Vagina (tissue), 2 donors: ENCODE measurements at places on chromosomes 16 and 17. TPM values are rescaled to one million over a fixed set of nuclear protein-coding genes. Genes with fewer than 3 reads are reported as not detected.

Gene PITPNM3
- total RNA-seq: 8.6 TPM

Gene MMP28
- total RNA-seq: 32.2 TPM

DNA sequence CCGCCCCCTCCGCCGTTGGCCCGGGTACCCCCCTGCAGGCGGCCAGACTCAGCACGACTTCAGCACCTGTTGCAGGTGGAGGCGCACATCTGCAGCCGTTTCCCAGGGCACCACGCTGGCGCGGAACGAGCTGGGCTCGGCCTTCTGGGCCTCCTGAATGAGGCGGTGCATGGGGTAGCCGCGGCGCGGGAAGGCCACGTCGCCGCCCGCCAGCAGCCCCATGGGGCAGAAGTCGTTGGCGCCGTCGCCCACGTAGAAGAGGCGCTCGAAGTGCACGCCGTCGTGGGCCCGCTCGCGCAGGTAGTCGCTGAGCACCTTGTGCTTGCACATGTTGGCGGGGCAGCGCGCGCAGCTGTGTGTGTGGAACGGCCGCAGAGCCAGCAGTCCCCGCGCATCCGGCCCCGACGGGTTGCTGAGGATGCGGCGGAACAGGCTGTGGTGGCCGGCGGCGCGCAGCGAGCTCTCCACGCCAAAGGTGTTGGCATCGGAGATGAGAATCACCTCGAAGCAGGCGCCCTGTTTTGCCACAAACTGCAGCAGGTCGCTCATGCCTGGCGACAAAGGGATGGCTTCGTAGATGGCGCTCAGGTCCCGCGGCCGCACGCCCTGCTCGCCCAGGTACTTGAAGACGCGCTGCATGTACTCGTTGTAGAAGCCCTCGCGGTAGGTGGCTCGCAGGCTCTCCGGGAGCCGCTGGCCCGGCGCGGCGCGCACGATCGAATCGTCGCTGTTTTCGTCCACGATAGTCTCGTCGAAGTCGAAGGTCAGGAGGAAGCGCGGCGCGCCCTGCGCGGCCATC, 6.2 kb downstream of the PHOSPHO1 start:
- no peak for DNase-seq

GRCh38 chr16:75116081-75116910, at the start of gene LDHD:
TSS of gene LDHD (minus strand) at chr16:75116780. CDS start at chr16:75116720, 60 bp downstream.
- DNase-seq: no peak

DNA sequence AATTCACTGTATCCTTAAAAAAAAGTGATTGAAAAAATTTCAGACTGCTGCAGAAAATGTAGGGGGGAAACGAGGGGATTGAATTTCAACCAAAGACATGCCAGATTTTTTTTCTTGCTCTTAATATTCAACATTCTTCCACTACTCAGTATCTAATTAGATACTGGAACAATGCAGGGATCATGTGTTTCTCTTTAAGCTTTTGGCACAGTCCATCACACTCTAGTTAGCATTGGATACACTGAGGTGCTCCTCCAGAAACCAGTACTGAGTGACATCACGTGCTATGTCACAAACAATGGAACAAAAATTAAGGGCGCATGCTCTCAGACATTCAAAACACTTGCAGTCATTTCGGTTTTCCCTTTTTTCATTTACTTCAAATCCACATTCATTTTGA, 298.6 kb upstream of the PSMD7 start:
- no peak for DNase-seq

DNA sequence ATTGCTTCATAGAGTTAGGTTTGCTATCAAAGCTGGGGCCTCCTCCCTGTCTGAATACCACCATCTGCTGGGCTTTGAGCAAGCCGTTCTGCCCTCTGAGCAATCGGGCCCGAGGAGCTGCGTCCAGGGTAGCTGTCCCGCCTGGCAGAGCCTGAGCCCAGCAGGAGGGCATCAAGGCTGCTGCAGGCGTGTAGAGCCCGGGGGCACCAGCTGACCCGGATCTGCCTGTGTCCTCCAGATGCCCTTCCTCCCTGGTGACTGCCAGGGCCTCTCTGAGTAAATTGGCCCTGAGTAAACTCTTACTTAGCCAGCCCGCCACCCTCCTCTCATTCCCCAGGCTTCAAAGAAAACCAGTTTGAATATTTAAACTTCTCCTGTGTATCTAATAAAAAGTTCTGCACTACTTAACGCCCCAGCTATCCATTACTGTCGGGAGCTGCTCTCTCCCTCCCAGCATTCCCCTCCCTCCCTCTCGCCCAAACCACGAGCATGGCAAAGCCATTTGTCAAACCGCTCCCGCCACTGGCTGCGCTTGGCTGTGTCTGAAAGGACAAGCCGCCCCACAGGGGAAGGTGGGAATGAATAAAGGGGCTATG, 16.4 kb downstream of the CDK5RAP3 start:
- no peak for DNase-seq
